ENCODE measurements at places on chromosomes 5 and 9. TPM values are rescaled to one million over a fixed set of nuclear protein-coding genes. Genes with fewer than 3 reads are reported as not detected.

DNA sequence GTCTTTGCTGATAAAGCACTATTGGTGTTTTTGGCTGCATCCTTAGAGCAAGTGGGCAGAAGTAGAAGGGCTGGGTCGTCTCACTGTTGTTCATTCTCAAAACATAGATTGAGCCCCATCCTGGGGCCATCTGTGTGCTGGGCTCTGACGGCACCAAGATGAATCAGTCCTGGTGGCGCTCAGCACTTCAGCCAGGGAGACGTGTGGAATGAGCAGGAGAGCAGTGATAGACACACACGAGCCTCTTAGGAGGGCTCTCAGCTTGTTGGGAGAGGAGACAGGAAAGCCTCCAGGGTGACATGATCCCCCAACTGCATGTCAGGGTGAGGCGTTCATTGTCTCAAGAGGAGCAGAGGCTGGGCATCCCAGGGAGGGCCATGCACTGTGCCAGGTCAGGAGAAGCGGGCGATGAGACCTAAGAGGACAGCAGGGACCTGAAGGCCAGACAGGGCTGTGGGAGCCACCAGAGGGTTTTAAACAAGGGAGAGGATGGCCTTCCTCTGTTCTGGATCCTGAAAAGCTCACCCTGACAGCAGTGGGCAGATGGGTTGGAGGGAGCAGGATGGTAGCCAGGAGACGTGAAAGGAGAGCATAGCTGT lies 115.8 kb downstream of the DAB2IP start:
- DNase-seq: no peak

GRCh38 chr9:21294904-21295538 lies 10.1 kb downstream of the IFNA5 start:
- DNase-seq: no peak

DNA sequence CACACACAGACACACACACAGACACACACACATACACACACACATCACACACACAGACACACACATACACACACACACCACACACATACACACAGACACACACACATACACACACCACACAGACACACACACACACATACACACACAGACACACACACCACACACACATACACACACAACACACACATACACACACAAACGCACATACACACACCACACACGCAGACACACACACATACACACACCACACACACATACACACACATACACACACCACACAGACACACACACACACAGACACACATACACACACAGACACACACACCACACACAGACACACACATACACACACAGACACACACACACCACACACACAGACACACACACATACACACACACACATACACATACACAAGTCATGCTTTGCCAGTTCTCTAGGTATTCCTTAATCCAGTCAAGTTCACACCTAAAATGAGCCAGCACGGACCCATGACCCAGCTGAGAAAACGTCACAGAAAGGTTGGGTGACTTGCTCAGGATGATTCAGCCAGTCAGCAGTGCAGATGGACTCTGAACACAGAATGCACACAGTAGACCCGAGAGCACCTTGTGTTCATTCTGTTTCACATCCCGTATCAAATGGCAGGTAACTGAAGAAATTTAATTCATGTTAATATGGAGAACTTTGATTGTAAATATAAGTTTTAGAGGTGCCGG lies 746.4 kb downstream of the MTRR start:
- no peak for DNase-seq

- no peak for DNase-seq
Measured at GRCh38 chr5:155532621-155533311, 519.2 kb downstream of the KIF4B start.

DNA sequence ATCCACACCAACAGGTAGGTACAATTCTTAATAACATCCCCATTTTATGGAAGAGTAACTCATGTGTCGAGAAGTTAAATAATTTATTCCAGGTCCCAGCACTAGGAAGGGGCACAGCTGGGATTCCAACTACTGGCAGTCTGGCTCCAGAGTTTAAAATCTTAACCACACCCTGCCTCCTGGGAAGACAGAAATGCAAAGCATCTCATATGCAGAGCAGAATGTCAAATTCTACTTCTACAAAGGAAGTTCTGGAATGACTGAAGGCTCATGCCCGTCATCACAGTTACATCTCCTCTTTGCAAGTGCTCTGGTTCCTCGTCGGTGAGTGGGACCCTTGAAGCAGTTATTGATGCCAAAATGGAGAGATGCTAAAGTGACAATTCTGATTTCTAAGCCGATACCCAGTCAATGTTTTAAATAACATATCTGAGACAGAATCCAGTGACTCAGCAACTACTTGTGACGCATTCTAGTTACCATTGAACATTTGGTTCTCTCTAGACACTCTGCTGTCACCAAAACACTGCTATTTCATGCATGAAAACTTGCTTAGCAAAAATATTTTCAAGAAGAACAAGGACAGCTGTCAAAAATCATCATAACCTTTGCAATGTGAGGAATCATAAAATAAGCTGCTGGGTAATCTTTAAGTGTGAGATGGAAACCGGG lies 412.7 kb downstream of the CTNND2 start:
- no peak for DNase-seq

GRCh38 chr5:179734536-179735164 lies 2.0 kb downstream of the MAML1 start:
- DNase-seq: no peak

DNA sequence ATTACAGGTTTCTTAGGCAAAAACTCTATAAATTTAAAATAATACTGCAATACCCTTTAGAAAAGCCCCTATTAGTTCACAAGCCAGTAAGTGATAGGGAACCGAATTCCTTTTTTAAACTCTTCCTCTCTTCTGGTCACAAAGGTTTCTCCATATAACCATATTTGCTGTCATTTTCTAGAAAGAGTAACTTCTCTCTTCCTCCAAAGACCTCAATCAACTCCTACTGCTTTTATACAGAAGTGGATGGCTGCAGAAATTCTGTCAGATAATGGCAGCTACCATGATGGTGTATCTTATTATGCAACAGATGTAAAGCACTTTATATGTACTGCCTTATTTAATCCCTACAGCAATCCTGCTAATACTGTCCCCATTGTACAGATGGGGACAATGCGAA lies 6.2 kb downstream of the TUT7 start:
- no peak for DNase-seq

SUSD1 gene
- total RNA-seq: 16.4 TPM
